Activated CD8-positive, alpha-beta memory T cell treated with anti-CD3 and anti-CD28 coated beads for 1 hour (primary cell): ENCODE measurements at places on chromosomes 4 and X.

GRCh38 chr4:26308568-26308967 is 12.2 kb upstream of the RBPJ start:
- DNase-seq = no peak

- DNase-seq = no peak
These were observed 485.7 kb upstream of the HS3ST1 start for GRCh38 chr4:11914406-11914805.

GRCh38 chrX:138669693-138670092 is 41.8 kb downstream of the FGF13 start:
- no peak for DNase-seq

DNA sequence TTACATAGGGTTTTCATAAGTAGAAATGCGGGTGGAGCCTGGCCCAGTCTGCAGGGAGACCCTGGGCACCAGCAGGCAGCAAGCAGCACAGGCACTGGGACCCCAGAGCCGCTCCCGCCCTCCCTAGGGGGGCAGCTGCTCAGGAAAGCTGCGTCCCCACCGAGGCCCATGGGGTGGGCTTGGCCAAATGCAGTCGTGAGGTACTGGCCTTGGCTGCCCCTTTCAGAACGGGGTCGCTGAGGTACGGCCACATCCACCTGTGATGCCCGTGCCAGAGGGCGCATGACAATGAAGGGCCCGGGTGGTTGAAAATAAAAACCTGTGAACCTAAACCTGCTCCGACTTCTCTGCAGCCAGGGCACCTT is 16.7 kb downstream of the TMEM175 start:
- no peak for DNase-seq

DNA sequence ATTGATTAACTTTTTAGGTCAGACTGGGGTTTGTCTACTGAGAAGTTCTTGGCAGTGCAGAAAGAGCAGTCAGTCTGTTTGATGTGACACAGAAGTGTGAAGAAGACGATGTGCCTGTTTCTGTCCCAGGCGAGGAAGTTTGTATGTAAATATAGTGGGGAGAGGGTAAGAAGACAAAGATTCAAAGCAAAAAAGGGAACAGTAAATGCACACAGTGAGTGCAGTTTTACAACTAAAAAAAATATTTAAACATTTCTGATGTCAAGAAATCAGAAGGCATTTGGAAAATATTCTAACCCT is 264.9 kb downstream of the RAPGEF2 start:
- DNase-seq = no peak

GRCh38 chrX:9662148-9662547 is 103.5 kb downstream of the GPR143 start:
- no peak for DNase-seq
